HFFc6 (cell line): ENCODE measurements at places on chromosomes 13 and 19. TPM values are rescaled to one million over a fixed set of nuclear protein-coding genes. Genes with fewer than 3 reads are reported as not detected.

GRCh38 chr13:51045451-51045850 is 65.6 kb downstream of the C13orf42 start:
- no peak for DNase-seq

GRCh38 chr13:64938660-64939059 is 2291.5 kb downstream of the PCDH9 start:
- DNase-seq = no peak

GRCh38 chr13:99987154-99988019 is 5.8 kb downstream of the ZIC2 start:
- no peak for DNase-seq

SSC5D gene
- total RNA-seq = 47.8 to 54.7 TPM (median 48.3 TPM) in 3 replicates

GPATCH1 gene
- 5.9 to 6.9 TPM (median 6.4 TPM) in 3 replicates for total RNA-seq
